ENCODE measurements at places on chromosomes 5 and 9.

DNA sequence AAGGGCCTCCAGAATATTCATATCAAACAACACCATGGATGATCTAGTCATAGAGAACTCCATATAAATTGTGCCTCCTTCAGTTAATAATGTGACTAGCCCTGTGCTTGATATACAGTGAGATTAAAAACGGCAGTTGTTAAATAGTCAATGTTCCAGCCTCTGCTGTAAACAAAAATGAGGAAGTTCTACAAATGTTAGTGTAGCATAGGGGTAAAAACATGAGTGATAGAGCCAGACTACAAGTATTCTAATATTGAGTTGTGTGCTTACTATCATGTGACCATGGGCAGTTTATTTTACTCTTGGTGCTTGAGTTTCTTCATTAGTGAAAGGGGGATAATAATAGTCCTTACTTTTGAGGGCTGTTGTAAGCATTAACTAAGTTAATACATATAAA is 43.3 kb upstream of the SLCO6A1 start:
- DNase-seq = no peak

DNA sequence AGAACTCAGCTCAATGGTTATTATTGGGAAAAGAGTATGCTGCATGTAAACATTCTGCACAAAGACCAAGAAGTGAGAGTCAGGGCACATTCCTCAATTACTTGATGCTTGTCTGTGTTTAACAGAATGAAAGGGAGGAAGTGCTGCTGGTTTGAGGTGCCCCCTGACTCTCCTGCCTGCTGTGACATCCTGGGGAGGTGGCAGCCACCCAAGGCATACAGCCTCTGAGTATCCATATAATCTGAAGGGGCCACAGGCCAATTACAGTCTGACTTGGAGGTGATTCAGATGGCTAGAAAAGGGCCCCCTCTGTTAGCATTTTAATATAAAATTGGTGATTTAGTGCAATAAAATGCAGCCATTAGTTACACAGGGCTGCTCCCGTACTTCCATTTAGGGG is 313.8 kb downstream of the ASTN2 start:
- DNase-seq = no peak

GRCh38 chr5:134578578-134579283 is 53.3 kb downstream of the JADE2 start:
- DNase-seq = no peak

GRCh38 chr9:89639367-89639795 is 34.6 kb downstream of the GADD45G start:
- no peak for DNase-seq

GRCh38 chr5:109256486-109256885 is 153.3 kb downstream of the PJA2 start:
- no peak for DNase-seq

GRCh38 chr9:72477930-72478518 is 43.4 kb upstream of the TMC1 start:
- DNase-seq = no peak

DNA sequence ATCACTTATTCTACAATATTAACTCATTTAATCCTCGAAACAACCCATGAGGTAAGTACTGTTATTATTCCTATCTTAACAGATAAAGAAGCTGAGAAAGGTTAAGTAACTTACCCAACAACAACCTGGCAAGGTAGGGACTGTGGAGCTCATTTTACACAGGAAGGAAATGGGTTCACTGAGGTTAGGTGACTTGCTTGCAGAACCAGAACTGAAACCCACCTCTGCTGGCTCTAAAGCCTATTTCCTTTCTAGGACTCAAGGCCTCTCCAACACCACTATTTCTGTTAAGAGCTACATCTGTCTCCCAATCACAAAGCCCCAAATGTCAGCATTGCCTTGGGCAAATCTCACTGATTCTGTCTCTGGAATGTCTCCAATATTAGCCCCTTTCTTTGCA is 38.9 kb upstream of the IFNK start:
- peak; percentile 6 for DNase-seq

- DNase-seq = no peak
These were observed 19.9 kb upstream of the OTULINL start for GRCh38 chr5:14561741-14562140.

GRCh38 chr5:80712919-80713318 is 58.1 kb upstream of the DHFR start:
- no peak for DNase-seq

GRCh38 chr5:54470128-54470527 is 14.6 kb downstream of the HSPB3 start:
- DNase-seq = no peak

- DNase-seq = no peak
These were observed 77.7 kb downstream of the HOMER1 start for GRCh38 chr5:79436224-79436623.

GRCh38 chr5:67160985-67161384 is 35.6 kb downstream of the CD180 start:
- DNase-seq = no peak

DNA sequence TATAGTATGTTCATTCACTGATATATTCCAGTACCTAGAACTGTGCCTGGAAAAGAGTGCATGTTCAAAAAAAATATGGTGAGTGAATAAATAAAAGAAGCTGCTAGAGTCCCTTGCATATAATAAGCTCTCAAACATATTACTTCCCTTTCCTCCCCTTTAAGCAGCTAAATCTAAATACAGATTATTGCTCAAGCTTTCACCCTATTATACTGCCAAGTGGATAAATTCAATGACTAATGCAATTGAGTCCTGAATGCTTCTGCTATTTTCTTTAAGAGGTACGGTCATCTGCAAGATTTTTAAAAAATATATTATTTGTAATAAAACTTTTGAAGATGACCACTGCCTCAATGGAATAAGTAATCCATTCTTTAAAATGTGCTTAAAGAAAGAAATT is 248.4 kb downstream of the PLK2 start:
- no peak for DNase-seq

DNA sequence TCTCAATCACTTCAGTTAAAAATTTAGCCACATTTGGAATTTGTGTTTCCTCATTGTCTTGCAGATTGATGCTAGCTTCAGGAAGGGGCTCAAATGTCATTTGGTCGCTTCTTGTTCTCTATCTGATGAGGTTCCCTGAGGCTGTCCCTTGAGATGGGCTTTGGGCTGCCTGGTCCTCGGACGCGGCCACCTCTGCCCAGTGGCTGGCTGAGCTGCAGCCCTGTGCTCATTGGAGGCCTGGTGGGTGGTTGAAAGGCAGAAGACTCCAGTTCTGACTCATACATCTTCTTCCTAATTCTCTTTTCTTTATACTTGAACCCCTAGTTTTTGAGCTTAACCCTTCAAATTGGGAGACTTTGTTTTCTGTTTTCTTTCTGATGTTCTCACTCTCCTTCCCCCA is 78.8 kb upstream of the NTRK2 start:
- DNase-seq = no peak

DNA sequence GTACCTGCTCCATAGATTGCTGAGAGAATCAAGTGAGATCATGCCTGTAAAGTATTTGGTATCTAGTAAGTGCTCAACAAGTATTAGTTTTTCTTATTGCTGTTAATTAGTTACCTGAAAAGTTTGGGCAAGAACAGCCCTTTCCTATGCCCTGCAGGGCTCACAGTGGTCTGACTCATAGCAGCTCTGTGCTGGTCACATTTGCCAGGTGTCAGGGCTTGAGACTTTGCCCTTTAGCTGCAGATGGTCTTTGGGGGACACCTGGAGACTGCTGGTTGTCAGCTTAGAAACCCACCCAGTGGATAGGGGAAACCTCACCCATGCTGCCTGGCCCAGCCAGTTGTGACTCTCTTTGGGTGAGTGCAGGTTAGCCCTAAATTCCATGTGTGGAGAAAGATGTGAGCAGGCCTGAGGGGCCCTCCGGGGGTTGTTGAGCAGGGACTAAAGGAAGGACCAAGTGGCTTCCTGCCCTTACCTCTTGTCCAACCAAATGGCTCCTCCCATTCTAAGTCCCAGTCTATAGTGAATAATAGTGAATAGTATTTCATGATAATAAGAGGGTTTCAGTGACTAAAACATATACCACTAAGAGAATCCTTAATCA is 9.0 kb downstream of the COL27A1 start:
- DNase-seq = no peak

GRCh38 chr5:58353992-58354391 is 105.9 kb downstream of the PLK2 start:
- no peak for DNase-seq

- DNase-seq = no peak
These were observed 26.7 kb upstream of the ZNF300 start for GRCh38 chr5:150931368-150931965.

DNA sequence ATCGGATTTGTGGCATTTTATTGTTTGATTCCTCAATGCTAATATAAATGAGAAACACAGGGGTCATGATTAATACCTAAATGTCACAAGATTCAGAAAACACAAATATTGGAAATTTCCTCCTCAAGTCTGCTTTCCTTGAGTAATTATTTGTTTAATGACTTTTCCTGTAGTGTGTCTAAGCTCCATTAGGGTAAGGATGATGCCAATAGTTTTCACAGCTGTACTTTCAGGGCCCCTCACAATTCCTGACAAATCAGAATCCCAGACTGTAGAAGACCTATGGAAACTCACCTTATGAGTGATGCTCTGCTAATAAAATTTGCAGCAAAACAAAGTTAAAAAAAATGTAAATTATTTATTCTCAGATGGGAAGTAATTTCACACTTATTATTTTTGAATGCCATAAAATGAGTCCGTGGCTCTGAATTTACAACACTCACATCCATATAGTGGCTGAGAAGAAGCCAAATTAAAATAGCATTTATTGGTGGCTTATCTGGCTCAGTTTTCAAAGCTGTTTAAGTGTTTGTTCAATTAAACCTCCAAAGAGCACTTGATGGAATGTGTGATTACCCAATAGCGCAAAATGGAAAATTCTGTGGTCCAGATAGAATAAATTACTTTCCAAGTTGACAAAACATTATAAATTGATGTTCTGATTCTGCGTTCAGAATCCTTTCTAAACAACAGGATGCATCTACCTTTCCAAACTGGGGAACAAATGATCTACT is 1.6 kb upstream of the SPINK14 start:
- DNase-seq = no peak

- no peak for DNase-seq
These were observed 75.4 kb upstream of the SYK start for GRCh38 chr9:90726215-90726614.

DNA sequence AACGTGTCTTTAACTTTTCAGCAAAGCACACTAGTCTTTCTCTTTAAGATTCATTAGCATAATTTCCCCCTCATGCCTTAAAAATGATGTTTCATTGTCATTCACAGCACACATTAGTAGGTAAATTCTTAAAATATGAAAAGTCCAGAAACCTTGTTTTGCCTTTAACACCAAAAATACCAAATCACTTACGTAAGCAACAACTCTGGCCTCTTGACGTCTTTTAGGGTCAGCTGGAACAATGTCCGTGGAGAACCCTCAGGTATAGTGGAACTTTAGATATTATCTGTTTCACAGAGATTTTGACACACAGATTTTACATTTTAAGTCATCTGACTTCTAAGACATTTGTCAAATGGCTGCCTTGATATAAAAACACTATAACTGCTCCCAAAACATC is 30.9 kb downstream of the LNPEP start:
- no peak for DNase-seq

GRCh38 chr9:13186091-13186490 is 93.4 kb downstream of the MPDZ start:
- DNase-seq = no peak

DNA sequence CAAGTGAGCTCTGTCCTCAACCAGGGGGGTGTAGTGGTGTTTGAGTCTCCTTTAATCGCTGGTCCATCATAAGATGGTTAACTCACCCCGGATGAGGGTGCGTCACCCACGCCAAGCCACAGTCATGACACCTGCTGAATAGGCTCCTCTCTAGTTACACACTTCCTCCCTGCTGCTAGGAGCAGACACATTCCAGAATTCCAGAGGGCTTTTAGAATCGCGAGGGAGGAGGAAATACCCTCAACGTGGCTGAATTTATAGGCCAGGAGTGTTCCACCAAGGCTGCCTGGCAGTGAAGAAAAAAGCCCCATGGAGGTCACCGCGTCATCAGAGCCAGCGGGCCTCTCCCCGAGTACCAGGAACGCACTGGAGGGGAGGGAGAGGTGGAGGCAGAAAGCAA is 5.1 kb downstream of the GLRX start:
- DNase-seq = no peak

GRCh38 chr9:133657120-133657661 is 21.0 kb downstream of the DBH start:
- no peak for DNase-seq

DNA sequence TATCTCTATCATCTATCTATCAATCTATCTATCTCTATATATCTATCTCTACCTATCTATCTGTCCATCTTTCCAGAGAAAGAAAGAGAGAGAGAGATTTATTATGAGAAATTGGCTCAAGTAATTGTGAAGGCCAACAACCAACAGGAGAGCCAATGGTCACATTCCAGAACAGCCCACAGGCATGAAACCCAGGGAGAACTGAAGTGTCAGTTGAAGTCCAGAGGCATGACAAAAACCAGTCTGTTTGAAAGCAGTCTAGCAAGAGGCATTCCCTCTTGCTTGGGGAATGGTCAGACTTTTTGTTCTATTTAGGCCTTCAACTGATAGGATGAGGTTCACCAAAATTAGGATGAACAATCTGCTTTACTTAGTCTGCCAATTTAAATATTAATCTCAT is 87.6 kb upstream of the PLCXD3 start:
- DNase-seq = no peak

GRCh38 chr9:94656200-94656599 is 16.9 kb upstream of the FBP1 start:
- DNase-seq = peak; percentile 58

DNA sequence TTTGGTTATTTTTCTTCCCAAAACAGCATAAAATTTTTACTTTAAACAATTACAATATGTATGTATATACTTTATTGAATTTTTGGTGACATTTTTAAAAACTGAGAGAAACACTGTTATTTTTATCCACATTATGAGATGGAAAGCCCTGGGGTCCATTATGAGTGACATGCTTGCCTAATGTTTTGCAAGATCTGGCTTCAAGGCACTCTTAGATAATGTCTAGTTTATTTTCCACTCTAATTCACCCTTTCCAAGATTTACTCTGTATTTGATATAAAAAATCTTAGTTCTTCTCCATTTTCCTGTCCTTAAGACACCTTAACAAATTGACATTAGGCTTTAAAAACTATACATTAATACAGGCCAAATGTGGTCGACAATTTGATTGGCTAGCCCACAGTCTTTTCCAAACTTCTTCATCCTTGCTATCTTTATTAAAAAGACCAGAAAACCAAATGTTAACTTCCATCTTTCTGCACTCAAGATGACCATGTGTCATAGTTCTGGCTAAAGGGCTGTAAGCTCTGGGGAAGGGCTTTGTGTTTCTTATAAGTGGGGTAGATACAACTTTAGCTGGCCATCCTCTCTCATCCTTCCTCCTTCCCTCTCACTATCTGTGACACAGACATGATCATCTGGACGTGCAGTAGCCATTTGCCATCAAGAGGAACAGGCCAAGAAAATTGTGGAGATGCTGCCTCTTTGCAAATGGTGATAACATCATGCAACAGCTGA is 561.1 kb downstream of the PDE4D start:
- DNase-seq = no peak

DNA sequence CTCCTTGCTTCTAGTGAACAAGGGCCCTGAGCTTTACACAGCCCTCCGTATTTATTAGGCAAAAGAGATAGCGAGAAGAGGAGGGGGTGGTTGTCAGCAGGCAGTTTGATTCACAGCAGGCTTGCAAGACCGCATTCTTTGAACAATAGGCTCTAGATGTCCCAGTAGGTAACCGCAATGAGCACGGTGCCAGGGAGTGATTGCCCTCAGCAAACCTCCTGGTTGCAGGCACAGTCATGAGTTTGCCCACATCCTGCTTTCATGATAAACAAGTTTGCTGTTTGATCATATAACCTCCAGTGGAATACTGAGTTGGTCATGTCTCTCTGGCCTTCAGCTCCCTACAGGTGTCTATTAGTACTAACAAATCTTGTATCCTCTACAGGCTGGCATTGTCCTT is 66.1 kb downstream of the CACNA1B start:
- DNase-seq = no peak

All from stimulated activated naive CD8-positive, alpha-beta T cell treated with anti-CD3 and anti-CD28 coated beads, Interleukin-15, amount 100 ng/mL, for 72 hours (primary cell).